NCI-H524 treated with DMSO at 0.1 percent for 48 hours (cell line): ENCODE measurements at places on chromosomes 6 and 20.

DNA sequence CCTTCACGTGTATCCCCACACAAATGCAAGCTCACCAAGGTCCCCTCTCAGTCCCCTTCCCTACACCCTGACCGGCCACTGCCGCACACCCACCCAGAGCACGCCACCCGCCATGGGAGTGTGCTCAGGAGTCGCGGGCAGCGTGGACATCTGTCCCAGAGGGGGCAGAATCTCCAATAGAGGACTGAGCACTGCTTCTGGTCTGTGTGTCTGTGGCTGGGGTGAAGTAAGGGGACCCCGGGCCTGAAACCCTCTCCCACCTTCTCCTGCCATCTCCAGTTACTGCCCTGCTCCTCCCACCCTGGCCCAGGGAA lies 8.3 kb downstream of the MYL9 start:
- DNase-seq, result no peak

DNA sequence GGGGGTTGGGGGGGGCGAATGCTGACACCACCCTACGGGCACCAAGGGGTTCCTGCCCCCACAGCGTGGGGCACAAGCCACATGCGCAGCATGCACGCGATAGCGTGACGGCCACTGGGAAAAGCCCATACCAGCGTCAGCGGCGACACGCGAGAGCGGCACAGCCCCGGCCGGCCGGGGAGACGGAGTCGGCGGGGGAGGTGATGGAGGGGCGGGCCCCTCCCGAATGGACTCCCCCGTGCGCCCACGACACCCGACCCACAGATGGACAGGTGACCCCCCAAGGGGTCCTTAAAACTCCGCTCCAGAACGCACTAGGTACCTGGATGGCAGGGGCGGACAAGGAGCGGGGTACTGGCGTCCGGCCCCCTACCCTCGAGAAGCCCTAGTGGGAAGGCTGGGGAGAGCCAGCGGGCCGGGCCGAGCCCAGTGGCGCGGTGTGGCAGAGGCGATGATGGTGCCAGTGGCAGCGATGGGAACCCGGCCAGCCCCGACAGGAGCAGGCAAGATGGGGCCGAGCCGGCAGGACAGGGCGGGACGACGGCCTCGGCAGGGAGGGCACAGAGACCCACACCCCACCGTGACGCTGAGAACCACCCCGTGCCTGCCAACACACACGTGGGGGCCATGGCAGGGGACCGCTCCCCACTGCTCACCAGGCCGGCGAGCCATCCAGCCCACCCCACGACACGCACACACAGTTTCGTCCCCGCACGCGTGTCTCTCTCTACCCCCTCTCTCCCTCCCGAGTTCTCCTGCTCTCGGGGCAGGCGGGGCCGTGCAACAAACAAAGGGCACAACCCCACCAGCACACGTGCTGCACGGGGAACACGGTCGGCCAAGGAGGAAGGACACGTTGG lies 1959.8 kb upstream of the DEFB115 start:
- DNase-seq, result no peak

DNA sequence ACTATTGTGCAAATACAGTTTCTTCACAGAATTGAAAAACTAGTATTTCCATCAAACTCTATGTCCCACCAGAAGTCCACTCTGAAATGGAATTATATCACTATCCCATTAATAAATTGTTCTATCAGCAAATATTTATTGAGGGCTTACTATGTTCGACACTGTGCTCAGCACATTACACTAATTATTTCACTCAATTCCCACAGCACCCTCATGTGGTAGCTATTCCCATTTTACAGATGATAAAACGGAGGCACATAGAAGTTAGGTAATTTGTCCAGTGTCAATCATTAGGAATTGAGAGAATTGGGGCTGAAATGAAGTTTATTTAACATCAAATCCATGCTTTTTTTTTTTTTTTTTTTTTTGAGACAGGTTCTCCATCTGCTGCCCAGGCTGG lies 52.5 kb downstream of the MKKS start:
- DNase-seq, result no peak

DNA sequence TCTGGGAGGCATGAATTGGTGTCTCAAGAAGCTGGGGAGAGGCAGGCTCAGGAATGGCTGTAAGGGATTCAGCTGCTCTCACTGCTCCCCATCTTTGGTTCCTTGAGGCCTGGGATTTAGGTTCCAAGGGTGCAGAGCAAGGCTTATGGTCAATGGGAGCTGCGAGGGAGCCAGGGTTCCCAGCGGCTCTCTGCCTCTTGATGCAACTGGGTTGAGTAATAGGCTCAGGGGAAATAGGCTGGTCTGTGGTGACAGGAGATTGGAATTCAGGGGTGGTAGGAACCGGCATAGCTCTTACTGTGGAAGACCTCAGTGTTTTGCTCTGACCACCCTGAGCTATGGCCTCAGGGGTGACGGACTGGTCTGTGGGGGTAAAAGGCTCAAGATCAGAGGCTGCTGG lies 13.0 kb upstream of the NRM start:
- no peak for DNase-seq

GRCh38 chr20:13610184-13610583 lies 28.5 kb downstream of the TASP1 start:
- no peak for DNase-seq

- DNase-seq, result no peak
These were observed 66.5 kb downstream of the ELOVL5 start for GRCh38 chr6:53282234-53282633.

DNA sequence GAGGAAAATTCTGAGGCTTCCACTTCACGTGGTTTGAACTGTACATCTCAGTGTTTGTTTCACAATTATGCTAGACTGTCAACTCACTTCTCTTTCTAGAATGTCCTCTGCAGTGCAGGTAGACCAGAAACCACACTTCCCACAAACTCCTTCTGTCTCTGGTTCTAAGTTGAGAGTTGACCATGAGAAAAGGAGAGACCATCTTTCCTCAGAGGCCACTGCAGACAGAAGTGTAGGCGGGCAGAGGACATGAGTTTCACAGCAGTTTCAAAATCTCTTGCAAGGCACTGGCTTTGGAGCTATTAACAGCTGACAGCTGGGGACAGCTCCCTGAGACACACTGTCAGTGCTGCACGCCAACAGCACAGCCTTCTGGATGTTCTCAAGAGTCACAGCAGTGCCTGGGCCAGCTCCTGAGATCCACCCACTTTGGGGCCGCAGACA lies 55.4 kb upstream of the MOXD1 start:
- DNase-seq, result no peak

DNA sequence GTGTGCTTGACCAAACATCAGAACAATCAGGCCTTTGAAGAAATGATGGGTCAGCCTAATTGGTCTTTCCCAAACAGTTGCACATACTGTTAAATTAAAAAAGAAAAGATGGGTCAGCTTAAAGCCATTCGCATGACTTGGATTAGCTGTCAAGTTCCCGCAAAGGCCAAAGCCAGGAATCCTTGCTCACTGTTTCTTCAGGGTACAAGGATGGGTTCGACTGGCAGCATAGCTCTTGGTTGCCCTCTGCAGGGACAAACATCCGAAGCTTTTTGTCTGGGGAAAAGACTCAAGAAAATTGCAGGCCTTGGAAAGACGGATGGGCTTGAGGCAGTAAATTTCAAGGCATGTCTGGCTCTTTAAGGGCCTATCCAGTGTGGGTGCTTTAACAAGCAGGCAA lies 168.0 kb downstream of the HDGFL1 start:
- DNase-seq, result peak; percentile 33

GRCh38 chr6:138986578-138986977 lies 1.5 kb downstream of the REPS1 start:
- DNase-seq, result no peak

DNA sequence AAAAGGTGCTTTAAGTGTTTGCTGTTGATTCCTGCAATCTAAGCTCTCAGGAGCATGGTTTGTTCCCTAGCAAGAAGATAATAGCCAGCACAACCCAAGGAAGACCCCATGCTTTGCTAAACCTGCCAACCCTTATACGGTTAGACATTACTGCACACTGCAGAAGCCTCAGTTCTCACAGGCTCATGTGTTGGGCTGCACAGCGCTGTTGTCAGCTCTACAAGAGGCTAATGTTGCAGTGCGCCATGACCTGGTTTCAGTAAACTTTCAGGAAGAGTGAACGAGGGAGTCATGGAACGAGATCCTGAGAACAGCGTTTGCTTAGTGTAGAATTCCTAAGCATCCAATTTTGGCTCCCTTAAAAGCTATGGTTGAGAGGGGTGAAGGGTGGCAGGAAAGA lies 218.5 kb downstream of the ARHGAP18 start:
- no peak for DNase-seq

GRCh38 chr6:125869427-125869826 lies 78.7 kb downstream of the NCOA7 start:
- no peak for DNase-seq

DNA sequence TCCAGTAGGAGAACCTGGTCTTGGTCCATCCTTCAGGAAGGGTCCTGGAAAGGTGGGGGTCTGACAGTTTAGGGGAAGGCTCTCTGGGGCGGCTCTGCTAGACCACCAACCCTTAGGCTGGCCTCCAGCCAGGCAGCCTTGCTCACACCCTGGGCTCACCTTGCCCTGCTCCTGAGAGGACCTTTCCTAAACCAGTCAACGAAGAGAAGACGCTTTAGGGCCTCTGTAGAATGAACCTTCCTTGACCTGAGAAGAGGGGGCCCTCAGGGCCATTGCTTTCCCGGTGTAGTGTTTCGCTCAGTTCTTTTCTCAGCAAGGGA lies 1.1 kb downstream of the CDC25B start:
- DNase-seq, result no peak

DNA sequence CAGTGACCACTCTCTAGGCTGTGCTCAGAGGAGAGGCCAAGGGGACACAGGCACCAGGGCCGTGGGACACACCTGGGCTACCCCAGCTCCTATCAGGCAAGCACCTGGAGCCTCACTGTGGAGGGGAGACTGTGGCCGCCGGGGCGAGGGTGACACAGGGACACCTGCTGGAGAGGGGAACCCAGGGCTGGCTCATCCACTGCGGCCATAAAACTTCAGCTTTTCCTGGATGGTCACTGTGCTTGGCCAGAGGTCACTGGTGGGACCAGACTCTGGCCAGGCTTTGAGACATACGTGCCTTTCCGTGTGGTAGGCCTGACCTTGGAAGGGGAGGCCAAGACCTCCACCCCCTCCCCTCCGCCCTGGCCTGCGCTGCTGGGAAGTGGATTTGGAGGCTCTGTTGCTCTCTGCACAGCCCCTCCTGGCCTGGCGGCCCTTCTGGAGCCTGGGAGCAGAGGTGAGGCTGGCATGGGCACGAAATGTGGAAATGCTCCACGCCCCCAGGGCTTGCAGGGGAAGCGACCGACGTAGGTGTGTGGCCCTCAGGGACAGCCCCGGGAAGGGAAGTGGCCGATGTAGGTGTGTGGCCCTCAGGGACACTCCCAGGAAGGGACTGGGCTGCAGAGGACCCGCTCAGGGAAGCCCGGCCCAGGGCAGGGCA lies 42.9 kb upstream of the BHLHE23 start:
- DNase-seq, result no peak

- DNase-seq, result no peak
These were observed 88.6 kb downstream of the ERMARD start for GRCh38 chr6:169839898-169840631.

GRCh38 chr6:52076791-52077179 lies 10.6 kb downstream of the PKHD1 start:
- no peak for DNase-seq

DNA sequence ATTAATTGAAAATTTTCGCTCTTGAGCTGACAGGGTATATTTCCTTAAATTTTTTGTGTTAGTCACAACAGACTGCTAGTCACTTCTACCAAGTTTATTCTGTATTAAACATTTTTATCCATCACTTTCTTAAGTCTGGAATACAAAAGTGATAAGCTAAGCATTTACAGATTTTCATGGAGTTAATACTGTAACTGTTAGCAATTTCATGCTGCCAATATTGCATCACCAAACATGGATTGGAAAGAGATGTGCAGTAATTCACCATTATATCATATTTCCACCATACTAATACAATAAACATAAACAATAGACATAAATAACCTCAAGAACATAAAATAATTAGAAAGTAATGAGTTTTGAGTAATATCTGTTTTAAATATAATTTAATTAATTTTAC lies 854.0 kb upstream of the CITED2 start:
- no peak for DNase-seq

DNA sequence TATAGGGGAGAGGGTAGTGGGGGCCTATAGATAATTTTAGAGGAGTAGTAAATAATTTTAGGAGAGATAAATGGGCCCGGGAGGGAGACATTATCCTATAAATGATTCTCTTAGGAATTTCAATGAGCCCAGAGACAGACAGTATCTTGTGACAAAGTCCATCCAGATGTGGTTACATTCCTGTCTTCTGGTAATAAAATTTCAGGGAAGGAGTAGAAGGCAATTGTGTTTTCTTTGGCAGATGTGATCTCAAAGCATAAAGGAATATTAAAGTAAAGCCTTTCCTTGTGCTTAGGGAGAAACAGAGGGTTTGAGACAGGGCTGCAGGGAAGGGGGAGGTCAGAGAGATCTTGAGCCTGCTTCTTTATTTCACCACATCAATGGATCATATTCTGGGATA lies 979.8 kb upstream of the GJE1 start:
- DNase-seq, result no peak

DNA sequence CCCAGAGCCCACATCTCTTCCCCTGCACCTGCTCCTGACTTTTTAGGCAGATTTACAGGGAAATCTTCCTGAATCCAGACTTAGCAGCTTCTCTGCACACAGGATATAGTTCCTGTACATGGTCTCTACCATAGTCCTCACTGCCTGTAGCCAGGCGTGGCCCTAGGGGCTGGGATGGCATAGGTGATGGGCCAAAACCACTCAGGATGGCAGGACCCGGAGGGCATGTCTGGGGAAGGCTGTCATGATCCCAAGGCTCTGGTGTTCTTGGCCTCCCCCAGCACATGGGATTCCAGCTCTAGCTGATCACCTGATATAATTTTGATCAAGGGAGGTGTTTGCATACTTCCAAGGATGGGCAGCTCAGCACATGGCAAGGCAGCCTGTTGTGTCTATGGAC lies 58.0 kb downstream of the TOX2 start:
- DNase-seq, result no peak

DNA sequence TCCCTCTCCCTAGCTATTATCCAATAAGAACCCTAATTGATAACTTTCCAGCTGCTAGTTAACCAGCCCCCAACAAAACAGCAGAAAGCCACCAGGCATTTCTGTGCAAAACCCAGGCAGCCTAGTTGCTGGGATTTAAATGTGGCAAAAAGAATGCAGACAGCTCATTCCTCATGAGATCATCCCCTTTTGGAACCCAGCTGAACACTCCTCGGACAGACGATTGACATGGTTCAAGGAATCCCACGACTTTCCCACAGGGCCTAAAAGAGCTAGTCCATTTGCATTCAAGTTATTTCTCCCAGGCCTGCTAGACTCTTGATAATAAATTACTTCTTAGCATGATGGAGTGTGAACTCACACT lies 24.0 kb downstream of the JAG1 start:
- DNase-seq, result no peak
